ENCODE measurements at places on chromosomes 2 and 18.

- no peak for DNase-seq
These were observed 65.3 kb downstream of the CXCR4 start for GRCh38 chr2:136052369-136053362.

DNA sequence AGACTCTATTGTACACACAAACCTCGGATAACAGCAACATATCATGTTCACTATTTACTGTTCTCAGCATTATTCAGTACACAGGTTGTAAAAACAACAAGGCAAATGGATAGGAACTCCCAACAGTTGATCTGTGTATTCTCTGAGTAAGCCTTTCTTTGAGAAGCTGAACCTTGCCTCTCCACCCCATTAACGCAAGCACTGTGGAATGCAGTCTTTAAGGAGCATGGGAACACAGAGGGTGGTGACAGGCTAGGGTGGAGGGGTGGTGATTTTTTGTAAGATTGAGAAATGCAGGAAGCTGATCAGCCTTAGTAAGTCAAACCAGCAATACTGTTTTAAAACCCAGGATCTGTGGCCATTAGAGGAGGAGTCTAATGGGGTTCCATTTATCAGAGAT, 19.6 kb upstream of the SERPINB11 start:
- DNase-seq = no peak

DNA sequence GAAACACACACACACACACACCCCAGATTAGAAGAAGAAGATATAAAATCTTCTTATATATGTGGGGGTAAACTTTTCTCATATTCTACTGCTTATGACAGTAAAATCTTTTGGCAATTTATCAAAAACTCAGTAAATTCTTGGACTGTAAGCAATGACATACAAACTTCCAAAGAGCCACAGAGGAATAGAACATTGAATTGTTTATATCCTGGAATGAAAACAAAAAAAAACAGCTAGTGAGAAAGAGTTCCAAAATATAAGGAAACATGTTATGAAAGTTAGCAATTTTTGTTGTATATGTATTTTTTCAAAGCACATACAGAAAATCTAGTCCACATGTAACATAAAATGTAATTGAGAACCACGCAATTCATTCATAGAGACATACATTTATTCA, 764.9 kb downstream of the DSC3 start:
- DNase-seq = no peak

DNA sequence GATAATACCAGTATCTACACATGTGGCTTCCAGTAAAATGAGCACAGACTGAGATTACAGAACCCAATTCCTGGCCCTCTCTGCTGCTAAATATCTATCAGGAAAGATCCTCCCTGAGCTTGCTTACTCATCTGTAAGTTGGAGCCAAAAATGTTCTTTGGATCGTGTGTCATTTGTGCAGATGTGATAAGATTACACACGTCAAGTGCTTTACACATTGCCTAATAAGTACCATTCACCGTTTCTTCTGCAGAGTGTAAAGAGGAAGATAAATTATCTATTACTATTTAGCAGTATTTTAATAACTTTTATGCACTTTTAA, 23.2 kb upstream of the SLC20A1 start:
- DNase-seq = no peak

- no peak for DNase-seq
These were observed 1307.4 kb upstream of the ACVR2A start for GRCh38 chr2:146537477-146537876.

DNA sequence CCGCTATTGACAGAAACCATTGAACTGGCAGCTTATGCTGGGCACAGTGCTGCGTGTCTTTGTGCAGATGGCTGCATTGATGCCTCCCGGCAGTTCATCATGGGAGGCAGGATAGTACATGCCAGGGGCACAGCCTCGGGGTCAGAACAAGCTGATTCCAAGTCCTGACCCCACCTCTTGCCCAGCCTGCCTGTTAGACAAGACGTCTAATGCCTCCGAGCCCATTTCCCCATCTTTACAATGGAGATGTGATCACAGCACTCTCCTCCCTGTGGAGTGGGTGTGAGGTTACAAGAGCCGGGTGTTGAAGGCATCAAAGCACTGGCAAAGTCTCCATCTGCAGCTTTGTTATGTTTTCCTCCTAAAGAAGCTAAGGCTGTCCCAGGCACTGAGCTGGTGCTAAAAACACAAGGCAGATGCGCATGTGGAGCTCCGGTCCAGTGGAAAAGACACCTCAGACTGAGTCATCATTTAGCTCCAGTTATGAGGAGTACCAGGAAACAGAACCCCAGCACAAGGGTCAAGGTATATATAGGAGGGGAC, 125.7 kb upstream of the EPAS1 start:
- no peak for DNase-seq

- DNase-seq = no peak
These were observed 131.5 kb upstream of the STON1 start for GRCh38 chr2:48398285-48399002.

- DNase-seq = no peak
These were observed 42.5 kb downstream of the TANC1 start for GRCh38 chr2:159010963-159011362.
